ENCODE measurements at places on chromosomes 11 and 22. TPM values are rescaled to one million over a fixed set of nuclear protein-coding genes. Genes with fewer than 3 reads are reported as not detected.
A peak's percentile ranks its signal among the peaks of the same experiment; 100 is the strongest.

MMP3 gene
- total RNA-seq, result 0.22 TPM

DNA sequence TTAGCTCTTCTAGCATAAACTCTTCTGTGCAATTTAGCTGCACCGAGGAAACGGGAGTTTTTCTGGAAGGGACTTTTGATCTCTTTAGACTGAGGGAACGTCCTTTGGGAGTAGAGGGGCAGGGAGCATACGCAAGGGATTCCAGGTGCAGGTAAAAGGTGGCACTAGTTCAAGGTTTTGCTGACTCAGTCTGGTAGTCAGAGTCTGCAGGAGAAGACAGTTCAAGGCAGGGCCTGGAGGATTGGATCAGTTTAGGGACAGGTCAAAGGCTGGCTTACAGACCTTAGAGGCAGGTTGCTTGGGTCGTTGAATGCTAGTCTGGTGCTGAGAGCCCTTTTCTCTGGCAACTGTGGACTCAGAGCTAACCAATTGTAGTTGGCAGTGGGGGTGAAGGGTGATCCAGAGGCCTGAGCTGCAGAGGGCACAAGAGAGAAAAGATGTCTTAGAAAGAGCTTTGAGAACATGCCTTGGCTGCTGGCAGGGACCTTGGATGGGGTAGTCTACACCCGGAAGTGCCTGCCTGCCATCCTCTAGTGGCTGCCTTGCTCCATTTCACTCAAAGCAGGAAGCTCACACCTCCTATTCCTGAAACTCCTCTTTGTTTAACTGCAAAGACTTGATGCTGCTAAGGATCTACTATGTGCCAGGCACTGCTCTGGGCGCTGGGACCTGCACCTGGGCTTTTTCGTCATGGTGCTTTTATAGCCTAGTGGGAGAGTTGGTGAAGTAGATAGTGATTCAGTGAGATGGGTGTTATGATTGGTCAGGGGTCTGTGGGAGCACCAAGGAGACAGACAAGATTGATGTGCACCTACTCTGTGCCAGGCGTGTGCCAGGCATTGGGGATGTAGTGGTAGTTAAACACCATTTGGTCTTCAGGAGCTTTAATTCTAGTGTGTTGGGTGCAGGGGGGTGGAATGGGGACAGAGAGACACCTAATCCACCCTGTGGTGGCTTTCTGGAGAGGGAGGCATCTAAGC is 17.1 kb downstream of the MIAT start:
- DNase-seq, result no peak

GRCh38 chr22:19287889-19288288 is 3.6 kb downstream of the CLTCL1 start:
- DNase-seq, result no peak

MIOX gene
- total RNA-seq, result not detected

- DNase-seq, result peak; percentile 87
Measured at GRCh38 chr11:69298267-69299022, 4.5 kb downstream of the MYEOV start.

FXYD6 gene
- 103 TPM for total RNA-seq

PARVG gene
- total RNA-seq, result 3.0 TPM

DNA sequence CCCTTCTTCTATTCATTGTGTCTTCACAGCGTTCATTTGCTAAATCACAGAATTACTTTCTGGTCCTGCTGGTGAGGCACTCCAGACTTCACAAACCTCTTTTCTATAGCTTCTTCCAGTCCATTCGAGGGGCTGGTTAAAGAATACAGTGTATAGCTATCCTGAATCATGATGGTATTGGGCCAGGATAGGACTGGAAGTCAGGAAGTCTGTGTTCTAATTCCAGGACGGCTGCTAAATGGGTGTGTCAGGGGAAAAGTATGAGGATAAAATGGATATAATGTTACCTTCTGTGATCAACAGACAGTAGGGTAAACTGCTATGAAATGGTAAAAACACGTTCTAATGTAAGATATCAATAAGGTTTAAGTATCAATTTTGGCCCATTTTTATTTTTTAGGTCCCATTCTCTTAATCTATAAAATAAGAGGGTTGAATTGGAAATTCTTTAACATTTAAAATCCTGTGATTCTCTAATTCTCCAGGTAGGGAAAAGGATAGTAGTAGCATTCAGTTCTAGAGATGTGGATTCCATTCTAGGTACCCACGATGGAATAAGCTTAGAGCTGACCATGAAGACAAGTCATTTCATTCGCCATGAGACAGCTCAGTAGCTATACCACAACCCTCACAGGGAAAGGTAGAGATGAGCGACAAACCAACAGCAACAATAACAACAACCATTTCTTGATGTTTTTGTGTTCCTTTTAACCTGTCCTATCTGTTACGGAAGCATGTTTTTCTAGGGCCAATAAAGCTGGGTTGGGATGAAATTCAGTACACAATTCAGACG is 96.1 kb downstream of the SLC1A2 start:
- DNase-seq, result no peak

DNA sequence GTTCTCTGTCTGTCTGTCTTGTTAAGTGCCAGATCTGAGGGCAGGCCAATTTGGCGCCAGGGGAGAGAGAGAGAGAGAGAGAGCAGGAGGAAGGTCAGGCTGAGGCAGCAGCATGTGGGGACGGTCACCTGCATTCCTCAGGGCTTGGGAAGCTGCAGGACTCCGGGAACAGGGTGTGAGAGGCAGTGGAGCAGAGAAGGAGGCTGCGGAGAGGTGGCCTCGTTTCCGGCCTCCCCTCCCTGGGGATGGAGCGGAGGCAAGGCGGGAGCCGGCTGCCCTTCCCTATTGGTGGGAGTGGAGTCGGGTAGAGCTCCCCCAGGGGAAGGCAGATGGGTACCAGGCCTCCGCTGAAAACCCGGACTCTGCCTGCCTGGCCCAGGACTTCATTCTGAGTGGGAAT is 9.7 kb downstream of the CLMP start:
- DNase-seq, result no peak

DNA sequence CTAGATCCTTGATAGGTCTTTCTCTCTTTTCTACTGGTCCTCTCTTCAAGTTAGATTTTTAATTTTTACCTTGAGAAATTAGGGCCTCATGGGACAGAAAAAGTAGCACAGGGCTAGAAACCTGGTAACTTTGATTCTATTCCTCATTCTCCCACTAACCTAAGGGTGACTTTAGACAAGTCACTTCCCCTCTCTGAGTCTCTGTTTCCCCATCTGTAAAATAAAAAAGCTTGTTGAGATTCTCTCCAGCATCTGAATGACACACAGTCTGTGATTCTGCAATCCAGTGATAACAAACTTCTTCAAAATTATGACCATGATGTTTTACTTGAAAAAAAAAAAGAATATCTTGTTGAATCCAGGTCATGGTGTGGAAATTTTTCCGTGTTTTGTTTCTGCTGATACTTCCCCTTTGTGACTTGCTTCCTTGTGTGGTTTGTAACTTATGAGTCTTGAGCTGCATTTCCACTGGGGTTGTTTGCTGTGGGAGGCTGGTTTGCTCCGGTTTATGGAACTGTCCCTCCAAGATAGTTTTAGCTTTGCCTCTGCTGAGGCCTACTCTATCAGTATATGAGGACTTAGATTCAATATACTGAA is 9.8 kb upstream of the MPEG1 start:
- peak; percentile 43 for DNase-seq

DNA sequence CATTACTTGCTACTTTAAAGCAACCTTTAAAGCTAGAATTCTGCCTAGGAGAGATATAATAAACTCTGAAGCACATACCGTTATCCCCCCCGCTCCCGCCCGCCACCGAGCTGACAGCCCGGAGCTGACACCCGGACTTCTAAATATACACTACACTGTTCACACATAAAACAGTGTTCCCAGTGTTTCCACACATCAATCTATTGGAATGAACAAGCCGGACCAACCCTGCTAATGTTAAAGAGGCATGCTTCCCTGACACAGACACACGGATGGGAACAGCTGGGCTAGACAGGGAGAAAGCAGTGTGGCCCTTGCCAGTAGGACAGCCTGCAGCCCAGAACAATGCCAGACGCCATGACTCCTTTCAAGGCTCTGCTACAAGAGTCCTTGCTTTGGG is 108.4 kb upstream of the CSNK2A3 start:
- peak; percentile 83 for DNase-seq

TEAD1 gene
- 60.2 TPM for total RNA-seq

Measured in muscle of leg (tissue), 16 donors.